Right lobe of liver (tissue), 6 donors: ENCODE measurements at places on chromosomes 11 and 22. TPM values are rescaled to one million over a fixed set of nuclear protein-coding genes. Genes with fewer than 3 reads are reported as not detected.

FAM180B gene
- not detected for total RNA-seq

DNA sequence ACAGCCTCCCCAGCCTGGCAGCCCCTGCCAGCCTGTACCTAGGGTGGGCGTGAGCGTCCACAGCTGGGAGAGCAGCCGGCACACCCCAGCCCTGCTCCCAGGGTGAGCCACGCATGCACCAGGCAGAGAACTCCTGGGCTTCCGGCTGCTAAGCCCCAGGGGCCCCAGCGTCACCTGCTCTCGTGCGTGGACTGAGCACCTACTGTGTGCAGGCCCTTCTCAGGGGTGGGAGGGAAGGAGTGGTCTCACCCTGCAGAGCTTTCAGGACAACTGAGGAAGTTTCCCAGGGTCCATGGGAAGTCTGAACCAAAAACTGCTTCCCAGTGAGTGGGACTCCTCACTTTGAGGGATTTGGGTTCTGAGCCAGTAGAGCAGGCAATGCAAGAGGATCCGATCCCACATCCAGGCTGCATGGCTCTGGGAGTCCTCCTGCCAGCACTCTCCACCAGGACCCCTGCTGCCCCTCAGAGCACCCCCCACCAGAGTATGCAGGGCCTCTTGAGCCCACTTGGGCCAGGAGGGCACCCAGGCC lies 47.1 kb upstream of the PRODH start:
- no peak for DNase-seq

CHEK1 gene
- total RNA-seq, result 6.9 TPM

SPDYC gene
- total RNA-seq, result 1.1 TPM

DEFB131B gene
- total RNA-seq, result not detected

GRCh38 chr11:134030853-134031252 lies 38.0 kb upstream of the JAM3 start:
- no peak for DNase-seq

DNA sequence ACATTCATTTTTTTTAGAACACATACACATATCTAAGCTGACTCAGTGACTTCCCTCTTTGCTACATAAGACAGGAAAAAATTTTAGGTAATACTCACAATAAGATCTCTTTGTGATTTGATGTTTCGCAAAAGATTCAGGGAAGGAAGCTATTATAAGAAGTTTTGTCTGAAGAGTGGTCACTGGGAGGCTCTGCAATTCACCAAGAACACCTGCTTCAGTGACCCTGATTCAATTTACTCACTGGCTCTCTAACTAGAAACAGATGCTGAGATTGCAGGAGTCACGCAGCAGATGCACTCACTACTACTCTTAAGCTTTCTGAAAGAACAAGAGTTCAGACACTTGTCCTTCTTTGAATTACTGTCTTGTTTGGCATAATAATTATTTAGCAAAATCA lies 193.6 kb upstream of the DDI1 start:
- no peak for DNase-seq

CRYBB3 gene
- total RNA-seq, result not detected

LGALS12 gene
- not detected for total RNA-seq

BIRC3 gene
- 30.3 TPM for total RNA-seq

GRCh38 chr11:10529279-10529678 lies 11.7 kb downstream of the RNF141 start:
- DNase-seq, result no peak

DNA sequence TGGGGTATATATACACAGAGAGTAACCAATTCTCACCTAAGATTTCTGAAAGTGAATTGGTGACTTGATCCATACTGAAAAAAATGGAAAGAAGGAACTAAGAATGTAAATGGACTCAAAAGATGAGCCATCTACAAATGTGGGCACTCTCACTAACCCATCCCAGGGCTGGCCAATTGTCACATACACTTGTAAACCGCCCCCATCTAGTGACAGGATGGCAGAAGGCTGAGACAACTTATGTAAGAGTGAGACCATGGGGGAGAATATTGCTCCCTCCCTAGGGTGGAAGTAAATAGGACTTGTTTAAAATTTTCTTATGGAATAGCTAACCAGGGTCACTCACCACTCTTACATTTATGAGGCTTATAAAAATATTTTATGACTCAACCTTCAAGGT lies 377.1 kb upstream of the ISX start:
- DNase-seq, result no peak

- DNase-seq, result peak; percentile 25
Observed at GRCh38 chr22:48362721-48363404, 1464.8 kb downstream of the BRD1 start.

DNA sequence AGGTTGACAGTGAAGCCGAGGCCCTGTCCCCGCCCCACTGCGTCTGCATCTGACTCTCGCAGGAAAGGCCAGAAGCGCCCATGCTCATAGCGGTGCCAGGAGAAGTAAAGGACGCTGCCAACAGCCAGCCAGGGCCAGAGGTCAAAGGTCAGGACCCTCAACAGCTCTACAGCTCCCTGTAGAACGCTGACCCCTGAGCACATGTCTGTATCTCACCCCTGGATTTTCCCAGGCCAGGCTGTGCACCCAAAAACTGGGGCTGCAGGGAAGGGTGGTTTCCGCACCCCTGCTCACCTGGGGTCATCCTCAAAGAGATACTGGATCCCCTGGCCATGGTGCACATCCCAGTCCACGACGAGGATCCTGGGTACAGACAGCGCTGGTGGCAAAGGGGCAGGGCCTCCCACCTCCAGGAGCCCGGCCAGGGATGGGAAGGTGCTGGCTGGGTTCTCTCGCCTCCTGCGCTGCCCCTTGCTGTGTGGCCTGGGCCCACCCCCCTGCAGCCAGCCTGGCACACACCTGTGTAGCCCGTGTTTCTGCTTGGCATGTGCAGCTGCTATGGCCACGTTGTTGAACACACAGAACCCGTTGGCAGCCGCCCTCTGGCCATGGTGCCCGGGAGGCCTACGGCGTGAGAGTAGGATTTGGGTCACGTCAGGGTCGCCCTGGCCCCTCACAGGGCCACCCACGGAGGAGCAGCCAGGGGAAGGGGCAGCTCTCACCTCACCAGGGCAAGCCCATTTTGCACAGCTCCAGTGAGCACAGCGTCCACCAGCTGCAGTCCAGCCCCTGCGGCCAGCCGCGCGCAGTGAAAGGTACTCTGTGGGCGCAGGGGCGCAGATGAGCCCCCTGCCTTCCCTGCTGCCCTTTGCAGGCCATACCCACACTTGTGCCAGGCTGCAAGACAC lies 1.5 kb downstream of the HDAC10 start:
- no peak for DNase-seq

DNA sequence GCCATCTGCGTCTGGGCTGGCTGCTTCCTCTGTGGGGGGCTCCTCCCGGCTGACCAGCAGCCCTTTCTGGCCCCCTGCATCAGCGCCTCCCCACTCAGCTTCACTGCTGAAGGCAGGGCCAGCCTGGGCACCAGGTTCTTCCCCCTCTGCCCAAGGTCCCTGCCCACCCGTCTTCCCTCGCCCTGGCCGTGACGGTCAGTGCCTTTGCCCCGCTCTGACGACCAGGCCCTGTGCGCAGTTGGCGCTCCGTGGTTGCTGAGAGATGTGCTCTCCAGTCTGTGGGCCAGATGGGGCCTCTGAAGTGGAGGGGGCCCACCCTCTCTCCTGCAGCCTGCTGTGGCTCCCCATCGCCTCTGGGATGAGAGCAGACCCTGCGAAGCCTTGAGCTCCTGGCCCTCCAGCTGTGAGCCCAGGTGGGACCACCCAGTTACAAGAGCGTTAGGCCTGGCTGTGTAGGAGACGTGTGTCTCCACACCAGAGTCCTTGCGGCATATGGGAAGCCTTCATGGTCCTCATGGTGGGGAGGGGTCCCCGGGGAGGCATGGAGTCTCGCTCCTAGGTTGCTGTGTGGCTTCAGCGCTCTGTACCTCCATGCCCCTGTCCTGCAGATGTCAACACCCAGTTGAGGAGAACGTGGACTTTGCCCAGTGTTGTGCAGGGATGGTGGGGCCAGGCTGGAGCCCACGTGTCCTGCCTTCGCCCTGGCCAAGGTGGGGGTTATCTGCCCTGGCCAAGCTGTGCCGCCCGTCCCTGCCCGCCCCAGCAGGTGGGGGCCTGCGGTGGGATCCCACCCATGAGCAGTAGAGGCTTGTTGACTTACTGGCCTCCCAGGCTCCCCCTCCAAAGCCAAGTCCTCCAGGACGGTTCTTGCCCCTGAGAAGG lies 14.2 kb downstream of the LRP5 start:
- peak; percentile 90 for DNase-seq

GRCh38 chr11:67607507-67607906 lies 771 bp downstream of the NDUFV1 start:
- DNase-seq, result no peak
